Dorsolateral prefrontal cortex (tissue), 122 donors: ENCODE measurements at places on chromosomes 2 and 18. TPM values are rescaled to one million over a fixed set of nuclear protein-coding genes. Genes with fewer than 3 reads are reported as not detected.

Gene PRADC1
- total RNA-seq = 24.7 TPM

Gene CAD
- total RNA-seq = 44.6 TPM

Gene LHCGR
- total RNA-seq = 0.41 TPM

Gene MAL
- 192 TPM for total RNA-seq

Gene INPP5D
- 13.2 TPM for total RNA-seq

Gene CUL3
- 71.7 TPM for total RNA-seq

Gene CD8A
- total RNA-seq = 2.9 TPM

Gene KIF5C
- total RNA-seq = 417 TPM

Gene SPRED2
- 52.8 TPM for total RNA-seq

Gene SERPINB8
- total RNA-seq = 4.5 TPM

Gene NEU2
- total RNA-seq = not detected

Gene ASXL3
- 41.5 TPM for total RNA-seq

Gene BCL11A
- total RNA-seq = 106 TPM

Gene INHA
- 2.0 TPM for total RNA-seq

Gene CAVIN2
- 40.2 TPM for total RNA-seq

Gene LYPD6
- total RNA-seq = 4.8 TPM

Gene RAX
- not detected for total RNA-seq

Gene DCC
- 9.7 TPM for total RNA-seq

Gene CFAP210
- 0.36 TPM for total RNA-seq

Gene CROCC2
- 0.11 TPM for total RNA-seq

Gene BZW1
- 94.6 TPM for total RNA-seq

Gene HNMT
- total RNA-seq = 22.5 TPM

Gene CLEC4F
- total RNA-seq = not detected

Gene SERPINB7
- total RNA-seq = not detected

Gene IL36B
- total RNA-seq = not detected

Gene ROCK1
- 36.1 TPM for total RNA-seq

Gene ABCG5
- not detected for total RNA-seq

Gene LOXHD1
- 1.0 TPM for total RNA-seq

Gene SLC30A3
- total RNA-seq = 63.6 TPM

Gene SCN9A
- total RNA-seq = 8.4 TPM

Gene GKN1
- not detected for total RNA-seq

Gene TSPYL6
- 0.88 TPM for total RNA-seq

Gene C2orf15
- total RNA-seq = 5.3 TPM

Gene CABYR
- total RNA-seq = 16.9 TPM

Gene APLF
- 8.0 TPM for total RNA-seq

Gene MSTN
- 0.93 TPM for total RNA-seq

Gene SNTG2
- 5.5 TPM for total RNA-seq

Gene ANKRD62
- 2.3 TPM for total RNA-seq

Gene TGFA
- 6.3 TPM for total RNA-seq

Gene FEV
- total RNA-seq = not detected

Gene TMEM169
- total RNA-seq = 9.5 TPM

Gene TMEM178A
- total RNA-seq = 82.7 TPM

Gene RAMP1
- total RNA-seq = 97.9 TPM

Gene ABCB11
- not detected for total RNA-seq

Gene ATP8B1
- total RNA-seq = 12.0 TPM

Gene TEKT4
- total RNA-seq = 0.35 TPM

Gene PKDCC
- 67.5 TPM for total RNA-seq

Gene MBD1
- total RNA-seq = 105 TPM

Gene BMP10
- total RNA-seq = not detected

Gene ADCYAP1
- 9.6 TPM for total RNA-seq

Gene KLHL41
- 3.6 TPM for total RNA-seq

Gene ALPP
- not detected for total RNA-seq

Gene C1GALT1C1L
- 0.83 TPM for total RNA-seq

Gene ANKRD29
- 17.7 TPM for total RNA-seq

Gene METTL4
- total RNA-seq = 9.2 TPM
